ENCODE measurements at places on chromosomes 13 and 19.

DNA sequence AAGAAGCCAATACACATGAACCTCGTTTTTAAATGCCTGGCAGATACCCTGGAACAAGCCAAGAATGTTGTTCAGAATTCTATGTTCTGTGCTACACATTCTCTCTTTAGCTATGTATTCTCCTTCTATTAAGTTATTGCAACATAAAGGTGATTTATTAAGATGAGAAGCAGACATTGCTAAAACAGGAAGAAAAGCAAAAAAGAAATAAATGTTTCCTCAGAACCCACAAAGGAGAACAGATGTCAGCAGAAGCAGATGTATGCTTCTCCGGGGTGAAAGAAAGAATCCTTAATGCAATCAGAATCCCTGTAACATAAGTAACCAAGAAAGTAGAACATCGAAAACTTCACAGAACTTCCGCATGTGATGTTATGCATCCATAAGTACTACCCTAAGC, 302.9 kb downstream of the DCT start:
- no peak for DNase-seq

DNA sequence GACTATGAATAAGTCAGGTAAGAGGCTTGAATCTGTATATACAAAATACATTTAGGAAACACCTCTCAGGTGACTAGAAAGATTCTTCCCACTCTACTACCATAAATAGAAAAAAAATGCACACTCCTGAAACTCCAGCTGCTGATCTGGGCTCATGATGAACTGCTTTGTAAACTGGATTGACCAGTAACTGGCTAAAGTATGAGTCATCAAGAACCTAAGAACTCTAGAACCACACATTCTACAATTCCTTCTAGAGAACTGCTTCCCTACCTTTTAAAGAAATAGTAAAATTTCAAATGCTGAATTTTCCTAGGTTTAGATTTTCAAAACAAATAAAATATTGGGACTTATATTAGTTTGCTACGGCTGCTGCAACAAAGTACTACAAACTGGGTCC, 55.2 kb downstream of the ELF1 start:
- DNase-seq: no peak

GRCh38 chr13:78298657-78299056, 304.7 kb downstream of the POU4F1 start:
- no peak for DNase-seq

GRCh38 chr19:33825556-33825955, 28.9 kb downstream of the KCTD15 start:
- no peak for DNase-seq

DNA sequence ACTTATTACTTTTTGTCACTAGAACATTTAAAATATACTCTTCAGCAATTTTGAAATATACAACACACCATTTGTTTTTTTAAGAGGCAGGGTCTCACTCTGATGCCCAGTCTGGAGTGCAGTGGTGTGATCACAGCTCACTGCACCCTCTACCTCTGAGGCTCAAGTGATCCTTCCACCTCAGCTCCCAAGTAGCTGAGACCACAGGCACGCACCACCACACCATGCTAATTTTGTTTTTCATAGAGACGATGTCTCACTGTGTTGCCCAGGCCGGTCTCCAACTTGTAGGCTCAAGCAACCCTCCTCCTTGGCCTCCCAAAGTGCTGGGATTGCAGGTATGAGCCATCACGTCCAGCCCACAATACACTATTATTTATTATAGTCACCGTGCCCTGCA, 2.6 kb downstream of the IGFL2 start:
- no peak for DNase-seq

- no peak for DNase-seq
Measured at GRCh38 chr13:110416131-110417025, 109.3 kb downstream of the COL4A2 start.

DNA sequence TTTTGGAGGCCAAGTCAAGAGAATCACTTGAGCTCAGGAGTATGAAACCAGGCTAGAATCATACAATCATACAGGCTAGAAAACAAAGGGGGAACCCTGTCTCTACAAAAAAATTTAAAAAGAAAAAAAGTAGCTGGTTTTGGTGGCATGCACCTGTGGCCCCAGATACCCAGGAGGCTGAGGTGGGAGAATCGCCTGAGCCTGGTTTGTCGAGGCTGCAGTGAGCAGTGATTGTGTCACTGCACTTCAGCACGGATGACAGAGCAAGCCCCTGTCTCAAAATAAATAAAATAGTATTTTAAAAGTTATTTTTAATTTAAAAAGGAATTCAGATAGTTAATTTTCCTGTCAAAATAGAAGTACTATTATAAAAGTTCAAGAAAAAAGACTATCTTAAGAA, 369.1 kb upstream of the SLITRK5 start:
- DNase-seq: no peak

GRCh38 chr19:30448386-30449077, 76.3 kb downstream of the ZNF536 start:
- DNase-seq: no peak

DNA sequence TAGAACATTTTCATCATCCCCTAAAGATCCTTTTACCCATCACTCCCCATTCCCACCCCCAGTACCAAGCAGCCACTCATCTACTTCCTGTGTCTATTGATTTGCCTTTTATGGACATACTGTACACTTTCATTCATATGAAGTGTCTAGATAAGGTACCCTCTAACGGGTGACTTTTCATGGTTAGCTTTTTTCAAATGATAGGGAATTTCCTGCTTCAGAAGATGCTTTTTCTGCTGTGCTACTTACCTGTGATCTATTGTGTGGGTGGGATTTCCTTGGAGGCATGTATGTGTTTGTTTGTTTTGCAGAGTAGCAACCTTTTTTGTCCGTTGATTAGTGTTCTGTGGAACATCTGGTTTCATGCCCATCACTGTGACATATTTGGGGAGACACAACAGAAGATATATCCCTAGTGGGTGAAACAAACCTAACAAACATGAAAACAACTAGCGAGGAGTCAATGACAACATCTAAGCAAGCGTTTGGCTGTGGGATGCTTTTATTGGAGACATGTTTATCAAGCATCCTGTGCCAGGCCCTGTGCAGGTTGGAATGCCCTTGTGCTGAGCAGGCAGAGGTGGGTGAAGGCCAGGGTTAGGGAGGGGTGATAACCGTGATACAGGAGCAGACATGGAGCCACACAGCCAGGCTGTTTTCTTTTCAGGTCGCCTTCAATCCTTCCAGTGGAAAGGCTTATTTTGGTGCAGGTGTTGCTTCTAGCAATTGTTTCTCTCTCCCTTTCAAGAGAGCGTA, 17.6 kb downstream of the SPINT2 start:
- no peak for DNase-seq

DNA sequence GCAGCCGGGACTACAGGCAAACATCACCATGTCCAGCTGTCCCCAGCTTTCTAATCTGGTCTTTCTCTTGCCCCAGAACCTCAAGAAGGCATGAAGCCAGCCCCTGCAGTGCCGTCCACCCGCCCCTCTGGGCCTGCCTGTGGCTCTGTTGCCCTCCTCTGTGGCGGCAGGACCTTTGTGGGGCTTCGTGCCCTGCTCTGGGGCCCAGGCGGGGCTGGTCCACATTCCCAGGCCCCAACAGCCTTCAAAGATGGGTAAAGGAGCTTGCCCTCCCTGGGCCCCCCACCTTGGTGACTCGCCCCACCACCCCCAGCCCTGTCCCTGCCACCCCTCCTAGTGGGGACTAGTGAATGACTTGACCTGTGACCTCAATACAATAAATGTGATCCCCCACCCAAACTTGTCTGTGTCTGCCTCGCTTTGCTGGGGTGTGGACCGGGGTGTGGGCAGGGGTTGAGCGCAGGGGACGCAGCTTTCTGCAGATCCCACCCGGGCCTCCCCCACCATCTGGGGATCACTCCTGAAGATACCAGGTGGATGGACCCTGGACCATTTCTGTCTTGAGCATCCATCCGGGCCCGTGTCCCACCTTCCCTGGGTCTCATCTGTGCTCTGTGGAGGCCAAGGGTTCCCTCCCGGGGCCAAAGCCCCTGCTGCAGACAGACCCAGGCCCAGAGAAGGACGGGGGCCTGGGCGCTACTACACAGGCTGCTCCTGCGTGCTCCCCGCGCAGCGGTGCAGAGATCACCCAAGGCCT, 15.3 kb downstream of the PRKCSH start:
- DNase-seq: no peak

DNA sequence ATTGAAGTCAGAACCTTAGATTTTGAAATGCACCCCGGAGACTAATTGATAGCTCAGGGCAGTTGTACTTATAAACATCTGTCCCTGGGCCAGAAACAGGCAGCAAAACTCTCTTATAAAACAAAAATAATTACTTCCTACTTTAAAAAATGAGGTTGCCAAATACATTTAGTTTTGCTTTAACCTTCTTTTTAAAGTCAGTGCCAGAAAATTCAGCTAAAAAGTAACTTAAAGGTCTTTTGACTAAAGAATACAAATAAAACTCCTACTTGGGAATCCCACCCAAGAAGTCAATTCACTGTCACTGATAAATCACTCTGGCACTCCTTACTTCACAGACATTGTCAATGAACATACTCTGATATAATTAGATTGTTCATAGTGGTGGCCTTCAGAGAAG, 60.7 kb downstream of the DOCK9 start:
- no peak for DNase-seq

- DNase-seq: no peak
Measured at GRCh38 chr19:10899151-10899653, 27.8 kb downstream of the CARM1 start.

DNA sequence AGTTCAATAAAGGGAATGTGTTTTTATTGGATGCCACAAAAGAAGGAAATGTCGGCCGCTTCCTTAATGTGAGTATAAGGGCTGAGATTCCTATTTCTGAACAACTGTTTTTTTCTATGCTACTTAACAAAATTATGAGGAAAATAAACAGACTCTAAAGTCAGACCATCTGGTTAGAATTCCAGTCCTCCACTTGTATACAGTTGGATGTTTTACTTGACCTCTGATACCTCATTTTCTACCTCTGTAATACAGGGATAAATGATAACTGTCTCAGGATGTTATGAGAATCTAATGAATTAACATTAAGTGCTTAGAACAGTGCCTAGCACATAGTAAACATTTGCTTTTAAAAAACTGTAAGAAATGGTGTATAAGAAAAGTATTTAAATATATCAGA, 7.2 kb upstream of the PHF11 start:
- no peak for DNase-seq

- no peak for DNase-seq
Measured at GRCh38 chr19:15263361-15263985, 31.2 kb upstream of the EPHX3 start.

GRCh38 chr13:98328511-98328910, 151.4 kb upstream of the RNF113B start:
- DNase-seq: no peak

GRCh38 chr19:37991176-37991835, 84.3 kb downstream of the SIPA1L3 start:
- no peak for DNase-seq

GRCh38 chr19:31718898-31719297, 369.7 kb upstream of the TSHZ3 start:
- DNase-seq: no peak

DNA sequence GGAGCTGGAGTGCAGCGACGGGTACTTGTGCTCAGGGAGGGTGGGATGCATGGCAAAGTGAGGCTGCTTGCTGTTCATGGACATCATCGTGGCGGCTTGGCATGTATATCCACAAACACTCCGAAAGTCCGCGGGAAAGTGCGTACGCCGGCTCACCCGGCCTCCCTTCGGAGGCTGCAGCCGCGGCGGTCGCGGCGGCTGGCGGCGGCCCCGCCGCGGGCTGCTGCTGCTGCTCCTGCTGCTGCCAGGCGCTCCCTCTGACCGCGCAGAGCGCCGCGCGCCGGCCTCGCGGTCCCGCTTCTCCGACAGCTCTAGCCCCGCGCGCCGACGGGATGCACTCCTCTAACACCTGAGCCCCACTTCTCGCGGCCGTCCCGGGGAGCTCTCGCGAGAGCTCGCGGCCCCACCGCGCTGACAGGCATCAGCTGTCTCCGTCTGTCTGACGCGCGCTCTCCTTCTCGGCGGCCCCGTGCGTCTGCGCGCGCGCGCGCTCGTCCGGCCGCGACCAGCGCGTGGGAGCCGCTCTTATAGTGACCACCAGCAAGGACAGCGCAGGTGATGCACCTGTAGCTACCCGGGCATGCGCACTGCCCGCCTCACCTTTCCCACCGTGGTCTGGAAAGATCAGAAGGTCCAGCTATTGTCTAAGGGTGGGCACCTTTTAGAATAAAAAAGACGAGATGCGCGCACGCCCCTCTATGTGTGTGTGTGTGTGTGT, at the start of gene POU4F1:
POU4F1 (minus strand) TSS at position 313 of the 718 bp plus-strand sequence; CDS start at position 87, 226 bp downstream.
- DNase-seq: peak; percentile 71

- no peak for DNase-seq
Measured at GRCh38 chr19:46404753-46405468, 8.5 kb downstream of the CCDC8 start.

GRCh38 chr19:6608940-6609339, 18.0 kb upstream of the CD70 start:
- no peak for DNase-seq

DNA sequence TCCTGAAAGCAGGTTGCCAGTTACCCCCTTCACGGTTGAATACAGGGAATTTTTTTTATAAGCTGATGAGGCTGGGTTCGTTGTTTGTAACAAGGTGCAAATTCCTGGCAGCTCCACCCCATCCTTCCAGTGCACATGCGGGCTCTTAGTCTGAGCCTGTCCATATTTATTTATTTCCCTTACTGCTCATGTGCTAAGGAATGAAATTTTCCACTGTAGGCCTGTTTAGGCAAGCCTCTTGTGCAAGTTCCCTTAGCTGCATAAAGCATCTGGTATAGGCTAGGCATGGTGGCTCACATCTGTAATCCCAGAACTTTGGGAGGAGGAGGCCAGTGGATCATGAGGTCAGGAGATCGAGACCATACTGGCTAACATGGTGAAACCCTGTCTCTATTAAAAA, 560.9 kb upstream of the PCDH9 start:
- no peak for DNase-seq

DNA sequence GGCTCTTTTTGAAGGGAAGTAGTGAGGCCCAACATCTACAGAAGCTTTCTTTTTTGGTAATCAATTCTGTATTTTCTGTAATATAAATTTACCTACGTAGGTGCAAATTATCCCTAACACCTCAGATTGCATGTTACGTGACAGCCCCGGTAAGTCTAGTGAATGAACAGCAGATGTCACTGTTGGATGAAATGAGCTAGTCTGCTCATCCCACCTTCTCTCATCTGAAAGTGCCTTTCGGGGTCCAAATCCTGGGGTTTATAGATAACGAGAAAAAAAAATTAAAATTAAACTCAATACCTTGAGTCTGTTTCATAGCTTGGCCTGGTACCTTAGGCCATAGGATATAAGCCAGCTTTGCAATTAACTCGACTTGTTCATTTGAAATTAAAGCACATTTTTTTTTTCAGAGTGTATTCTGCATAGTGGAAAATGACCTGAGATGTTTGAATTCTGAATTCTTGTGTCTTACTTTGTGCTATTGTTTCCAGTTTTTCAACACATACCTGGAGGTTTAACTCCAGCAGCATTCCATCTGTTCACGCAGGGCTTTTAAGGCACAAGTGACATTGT, 548.2 kb downstream of the GPC5 start:
- DNase-seq: no peak
